ENCODE measurements at places on chromosomes 2 and 18.

DNA sequence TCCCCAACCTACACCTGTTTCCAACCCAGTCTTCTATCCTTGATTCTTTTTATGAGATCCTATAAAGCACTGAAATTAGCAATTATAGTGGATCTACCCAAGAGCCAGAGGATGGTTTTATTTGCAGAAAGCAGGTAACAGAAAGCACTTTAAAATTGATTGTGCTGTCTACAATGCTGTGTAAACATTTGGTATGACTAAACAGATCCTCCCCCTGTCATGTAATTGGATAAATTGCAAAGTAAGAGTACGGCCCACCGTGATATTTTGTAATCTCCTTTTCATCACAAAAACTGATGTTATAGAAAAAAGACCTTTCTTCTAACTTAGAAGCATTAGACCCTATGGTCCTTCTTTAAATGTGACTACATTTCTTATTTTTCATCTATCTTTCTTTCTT lies 11.3 kb upstream of the PPP3R1 start:
- no peak overlapping the region for H3K27ac ChIP-seq
- H3K36me3 ChIP-seq = no peaks in the 10 kb centered on the region
- DNase-seq = no peak
- H3K4me3 ChIP-seq = no peak overlapping the region
- H3K27me3 ChIP-seq = no peaks in the 10 kb centered on the region

DNA sequence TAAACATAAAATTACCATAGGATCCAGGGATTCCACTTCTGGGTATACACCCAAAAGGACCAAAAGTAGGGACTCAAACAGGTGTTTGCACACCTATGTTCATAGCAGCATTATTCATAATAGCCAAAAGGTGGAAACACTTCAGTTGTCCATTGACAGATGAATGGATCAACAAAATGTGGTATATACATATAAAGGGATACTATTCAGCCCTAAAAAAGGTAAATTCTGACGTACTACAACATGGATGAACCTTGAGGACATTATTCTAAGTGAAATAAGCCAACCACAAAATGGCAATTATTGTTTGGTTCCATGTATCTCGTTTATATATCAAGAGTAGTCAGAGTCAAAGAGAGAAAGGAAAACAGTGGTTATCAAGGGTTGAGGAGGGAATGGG lies 128.1 kb downstream of the MTCL1 start:
- no peak overlapping the region for H3K27ac ChIP-seq
- no peak overlapping the region for H3K4me3 ChIP-seq
- H3K27me3 ChIP-seq = no peaks in the 10 kb centered on the region
- peaks cover 14% of the 10 kb centered on the region for H3K4me1 ChIP-seq
- DNase-seq = no peak

GRCh38 chr2:28395334-28396061 lies 2.8 kb downstream of the FOSL2 start:
- H3K27ac ChIP-seq = no peak overlapping the region
- no peaks in the 10 kb centered on the region for H3K27me3 ChIP-seq
- no peak for DNase-seq
- no peak overlapping the region for H3K4me3 ChIP-seq
- H3K36me3 ChIP-seq = peaks cover 25% of the 10 kb centered on the region

DNA sequence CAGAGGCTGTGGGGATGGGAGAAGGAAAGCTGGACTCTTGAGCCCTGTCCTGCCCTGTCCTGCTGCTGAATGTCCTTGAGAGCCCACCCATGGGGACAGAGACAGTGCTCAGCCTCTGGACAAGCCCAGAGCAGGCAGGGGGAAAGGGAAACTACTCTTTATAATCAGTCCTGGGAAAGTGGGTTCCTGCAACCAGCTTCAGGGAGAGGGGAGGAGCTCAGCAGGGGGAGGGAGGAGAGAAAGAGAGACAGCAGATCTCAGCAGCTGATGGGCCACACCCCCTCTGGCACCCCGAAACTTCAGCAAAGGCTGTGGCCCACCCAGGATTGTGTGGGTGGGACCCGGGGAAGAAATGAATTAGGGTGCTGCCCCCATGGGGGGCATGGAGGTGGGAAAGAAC lies 11.6 kb downstream of the ECEL1 start:
- no peaks in the 10 kb centered on the region for H3K4me1 ChIP-seq
- no peak overlapping the region for H3K27ac ChIP-seq
- no peak for DNase-seq
- H3K4me3 ChIP-seq = no peak overlapping the region
- no peaks in the 10 kb centered on the region for H3K36me3 ChIP-seq
- peaks cover 94% of the 10 kb centered on the region for H3K27me3 ChIP-seq

GRCh38 chr2:36798724-36799123 lies 102.2 kb downstream of the VIT start:
- no peak for DNase-seq
- H3K4me3 ChIP-seq = no peak overlapping the region
- H3K27ac ChIP-seq = no peak overlapping the region
- H3K4me1 ChIP-seq = no peaks in the 10 kb centered on the region
- no peaks in the 10 kb centered on the region for H3K36me3 ChIP-seq

- peak overlapping the region; percentile 84 for H3K4me3 ChIP-seq
- no peaks in the 10 kb centered on the region for H3K27me3 ChIP-seq
- H3K4me1 ChIP-seq = peaks cover 90% of the 10 kb centered on the region
- H3K27ac ChIP-seq = peak overlapping the region; percentile 98
- DNase-seq = peak; percentile 60
Measured at GRCh38 chr2:54579682-54580620, 123.8 kb downstream of the SPTBN1 start.

DNA sequence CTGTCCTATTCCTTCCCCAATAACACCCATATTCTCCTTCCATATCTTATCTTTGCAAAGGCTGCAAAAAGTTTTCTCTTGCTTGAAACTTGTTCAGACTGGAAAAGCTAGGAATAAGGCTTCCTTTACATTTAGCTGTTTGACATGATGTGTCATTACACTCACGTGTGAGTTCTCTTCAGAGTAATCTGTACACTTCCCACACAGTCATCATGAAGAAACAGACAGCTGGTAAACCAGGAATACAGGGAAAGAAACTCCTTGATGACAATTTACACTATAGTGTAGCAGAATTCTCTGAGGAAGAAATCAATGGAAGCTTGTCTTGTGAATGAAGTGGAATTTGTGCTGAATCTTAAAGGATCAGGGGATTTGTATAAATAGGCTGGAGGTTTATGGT lies 628.6 kb upstream of the CDH2 start:
- H3K4me1 ChIP-seq = no peaks in the 10 kb centered on the region
- no peak overlapping the region for H3K27ac ChIP-seq
- no peaks in the 10 kb centered on the region for H3K36me3 ChIP-seq
- DNase-seq = no peak
- no peaks in the 10 kb centered on the region for H3K27me3 ChIP-seq

- H3K4me1 ChIP-seq = peaks cover 21% of the 10 kb centered on the region
- H3K27ac ChIP-seq = no peak overlapping the region
- DNase-seq = peak; percentile 4
- H3K36me3 ChIP-seq = no peaks in the 10 kb centered on the region
- H3K4me3 ChIP-seq = no peak overlapping the region
Measured at GRCh38 chr2:60438131-60438530, 115.3 kb downstream of the BCL11A start.

DNA sequence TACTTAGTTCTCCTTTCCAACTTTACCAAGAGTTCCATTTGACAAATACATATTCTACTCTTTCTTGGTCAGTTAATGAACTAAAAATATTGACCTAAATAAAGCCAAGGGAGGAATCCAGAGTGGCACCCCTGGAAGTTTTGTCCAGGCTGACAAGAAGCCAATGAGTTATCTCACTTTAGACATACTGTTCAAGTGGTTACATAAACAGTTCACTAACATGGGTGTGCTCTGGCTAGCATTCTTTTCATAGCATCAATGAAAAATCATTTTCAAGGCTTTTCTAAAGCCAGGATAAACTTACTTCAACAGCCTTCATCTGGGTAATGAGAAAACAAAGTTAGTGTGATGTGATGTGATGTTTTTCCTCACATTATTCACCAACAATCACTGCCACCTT lies 649.4 kb downstream of the TDRD15 start:
- no peaks in the 10 kb centered on the region for H3K4me1 ChIP-seq
- H3K27ac ChIP-seq = no peak overlapping the region
- no peaks in the 10 kb centered on the region for H3K36me3 ChIP-seq
- no peaks in the 10 kb centered on the region for H3K27me3 ChIP-seq
- no peak overlapping the region for H3K4me3 ChIP-seq
- DNase-seq = no peak

DNA sequence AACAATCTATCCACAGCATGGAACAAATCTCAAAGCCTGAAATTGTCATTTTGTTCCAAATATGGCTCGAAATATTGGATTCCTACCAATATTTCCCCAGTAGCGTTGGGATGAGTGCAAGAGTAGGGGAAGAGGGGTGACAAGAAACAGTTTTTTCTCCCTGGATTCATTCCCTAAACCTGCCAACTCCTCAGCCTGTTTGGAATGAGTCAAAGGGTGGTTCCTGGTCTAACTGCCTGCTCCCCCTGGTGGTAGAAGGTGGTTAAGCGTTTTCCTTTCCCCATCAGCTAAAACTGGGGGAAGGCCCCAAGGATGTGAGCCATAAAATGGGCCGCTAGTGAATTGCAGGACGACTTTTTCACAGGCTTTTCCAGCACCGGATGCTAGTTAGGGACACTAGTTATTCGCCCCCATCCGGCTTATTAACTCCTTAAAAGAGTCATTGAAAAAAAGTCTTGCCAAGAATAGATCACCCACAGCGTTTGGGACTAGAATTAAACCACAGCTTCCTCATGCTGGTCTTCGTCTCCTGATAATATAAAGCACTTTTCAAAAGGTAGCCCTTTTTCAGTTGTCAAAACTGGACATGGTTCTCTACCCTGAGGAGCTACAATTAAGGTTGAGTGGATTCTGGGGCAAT lies 72.5 kb downstream of the DHRS9 start:
- no peaks in the 10 kb centered on the region for H3K36me3 ChIP-seq
- H3K27me3 ChIP-seq = no peaks in the 10 kb centered on the region
- peaks cover 7% of the 10 kb centered on the region for H3K4me1 ChIP-seq
- no peak overlapping the region for H3K4me3 ChIP-seq
- H3K27ac ChIP-seq = no peak overlapping the region

DNA sequence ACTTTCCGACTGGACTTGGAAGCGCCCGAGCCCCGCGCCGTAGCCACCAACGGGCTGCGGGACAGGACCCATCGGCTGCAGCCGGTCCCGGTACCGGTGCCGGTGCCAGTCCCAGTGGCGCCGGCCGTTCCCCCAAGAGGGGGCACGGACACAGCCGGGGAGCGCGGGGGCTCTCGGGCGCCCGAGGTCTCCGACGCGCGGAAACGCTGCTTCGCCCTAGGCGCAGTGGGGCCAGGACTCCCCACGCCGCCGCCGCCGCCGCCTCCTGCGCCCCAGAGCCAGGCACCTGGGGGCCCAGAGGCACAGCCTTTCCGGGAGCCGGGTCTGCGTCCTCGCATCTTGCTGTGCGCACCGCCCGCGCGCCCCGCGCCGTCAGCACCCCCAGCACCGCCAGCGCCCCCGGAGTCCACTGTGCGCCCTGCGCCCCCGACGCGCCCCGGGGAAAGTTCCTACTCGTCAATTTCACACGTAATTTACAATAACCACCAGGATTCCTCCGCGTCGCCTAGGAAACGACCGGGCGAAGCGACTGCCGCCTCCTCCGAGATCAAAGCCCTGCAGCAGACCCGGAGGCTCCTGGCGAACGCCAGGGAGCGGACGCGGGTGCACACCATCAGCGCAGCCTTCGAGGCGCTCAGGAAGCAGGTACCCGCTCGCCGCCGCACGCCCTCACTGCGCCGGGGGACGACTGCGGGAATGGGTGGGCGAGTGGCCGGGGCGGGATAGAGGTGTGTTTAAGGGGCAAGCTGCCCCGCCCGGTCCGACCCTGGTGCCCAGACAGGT lies 713 bp downstream of the ATOH8 start:
- no peak overlapping the region for H3K27ac ChIP-seq
- peak; percentile 30 for DNase-seq
- peaks cover 5% of the 10 kb centered on the region for H3K36me3 ChIP-seq
- peak overlapping the region; percentile 77 for H3K4me3 ChIP-seq
- peaks cover 72% of the 10 kb centered on the region for H3K27me3 ChIP-seq
- peaks cover 15% of the 10 kb centered on the region for H3K4me1 ChIP-seq

Measured in Calu3 (cell line).